Fibroblast of skin of right quadriceps (primary cell): ENCODE measurements at places on chromosomes 4 and X.

DNA sequence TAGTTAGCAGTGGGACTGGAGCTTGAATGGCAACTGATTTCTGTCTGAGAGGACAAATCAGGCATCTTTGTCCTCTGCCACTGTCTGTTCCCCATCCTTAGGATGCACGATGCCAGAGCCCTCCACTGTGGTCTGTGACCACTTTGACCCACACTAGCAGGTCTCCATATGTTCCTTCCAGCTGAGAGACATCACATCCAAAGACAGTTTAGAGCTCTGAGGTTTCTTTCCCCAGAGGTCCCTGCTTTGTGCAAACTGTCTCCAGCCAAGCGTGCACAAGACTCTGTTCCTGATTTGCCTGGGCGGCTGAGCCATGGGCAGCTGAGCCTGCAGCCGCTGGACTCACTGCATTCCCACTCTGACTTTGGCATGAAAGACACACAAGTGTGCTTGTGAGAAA lies 98.0 kb downstream of the PTTG2 start:
- DNase-seq: no peak

GRCh38 chr4:55169352-55169961 lies 44.1 kb upstream of the KDR start:
- peak; percentile 15 for DNase-seq

GRCh38 chr4:13721894-13722293 lies 94.4 kb upstream of the BOD1L1 start:
- no peak for DNase-seq

DNA sequence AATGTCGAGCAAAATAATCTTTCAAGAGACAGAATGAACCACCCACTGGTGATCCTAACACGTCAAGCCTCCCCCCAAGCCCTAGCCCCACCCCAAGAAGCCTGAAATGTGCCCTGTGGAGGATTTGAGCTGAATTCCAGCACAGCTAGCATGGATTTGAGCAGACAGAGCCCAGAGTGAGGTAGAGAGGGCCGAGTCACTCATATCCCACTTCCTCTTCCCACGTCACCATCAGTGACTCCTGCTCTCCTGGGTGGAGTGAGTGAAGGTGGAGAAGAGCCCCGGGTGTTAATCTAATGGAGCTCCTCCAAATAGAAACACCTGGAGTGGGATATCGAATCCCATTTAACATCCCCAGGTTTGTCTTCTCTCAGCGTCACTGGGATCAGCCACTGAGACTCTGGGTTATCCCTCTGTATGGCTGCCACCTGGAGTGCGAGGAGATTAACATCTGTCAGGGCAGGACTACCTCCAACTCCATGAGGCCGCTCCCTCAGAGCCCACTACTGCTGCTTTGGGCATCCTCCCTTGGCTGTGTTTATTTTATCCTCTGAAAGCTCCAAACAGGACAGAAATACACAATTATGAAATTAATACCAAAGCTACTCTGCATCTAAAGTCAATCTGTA lies 136.6 kb downstream of the NWD2 start:
- no peak for DNase-seq
